ENCODE measurements at places on chromosomes 2 and 18. TPM values are rescaled to one million over a fixed set of nuclear protein-coding genes. Genes with fewer than 3 reads are reported as not detected.

GRCh38 chr2:98569197-98569793 is 39.0 kb downstream of the COA5 start:
- DNase-seq: no peak

DNA sequence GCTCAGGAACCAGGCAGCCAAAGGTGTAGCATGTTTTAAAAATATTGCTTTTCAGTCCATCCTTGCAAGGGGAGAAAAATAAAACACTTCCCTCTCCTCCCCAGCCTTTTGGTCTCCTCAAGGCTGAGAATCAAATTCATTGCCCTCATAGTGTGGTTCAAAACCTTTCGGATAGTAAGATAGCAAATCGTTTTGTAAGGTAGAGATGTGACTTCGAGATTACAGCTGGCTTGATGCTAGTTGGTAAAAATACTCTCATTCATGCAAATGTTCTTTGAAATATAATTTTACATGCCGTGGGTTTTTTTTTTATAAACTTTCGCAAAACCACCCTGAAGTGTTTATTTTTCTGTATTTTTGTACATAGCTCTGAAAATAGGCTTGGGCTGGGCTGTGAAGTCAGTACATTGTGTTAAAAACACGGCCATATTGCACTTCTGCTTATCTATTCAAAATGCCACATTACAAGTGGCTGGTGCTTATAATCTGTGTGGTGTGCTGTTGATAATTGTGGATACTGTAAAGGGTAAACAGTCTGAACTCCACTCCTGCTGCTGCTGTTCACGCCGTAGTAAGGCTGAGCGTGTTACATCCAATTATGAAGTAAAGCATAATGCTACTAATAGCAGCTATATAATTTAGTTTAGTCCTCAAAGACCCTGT is 172.0 kb upstream of the SIX3 start:
- DNase-seq: no peak

- DNase-seq: peak; percentile 79
These were observed 37.0 kb upstream of the GRHL1 start for GRCh38 chr2:9914384-9915065.

DNA sequence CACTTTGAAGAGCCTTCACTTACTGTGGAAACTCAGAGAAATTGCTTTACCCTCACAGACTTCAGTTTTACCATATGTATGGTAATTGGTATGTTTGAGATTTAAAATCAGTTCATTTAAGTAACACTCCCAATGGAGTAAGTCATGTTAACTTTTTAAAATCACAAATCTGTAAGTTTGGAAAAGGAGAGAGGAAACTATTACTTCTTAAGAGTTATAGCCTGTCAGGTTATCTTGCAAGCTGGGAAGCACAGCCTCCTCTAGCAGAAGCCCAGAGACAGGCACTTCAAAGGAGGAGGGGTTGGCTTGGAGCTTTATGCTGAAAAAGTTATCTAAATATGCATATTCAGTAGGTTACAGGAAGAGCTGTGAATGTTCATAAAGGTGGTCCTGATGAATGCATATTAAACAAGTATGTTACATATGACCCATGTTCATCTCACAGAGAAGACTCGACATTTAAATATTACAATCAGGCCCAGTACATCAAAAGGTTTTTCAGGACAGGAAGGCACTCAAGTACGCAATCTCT is 102.5 kb downstream of the XRCC5 start:
- no peak for DNase-seq

DNA sequence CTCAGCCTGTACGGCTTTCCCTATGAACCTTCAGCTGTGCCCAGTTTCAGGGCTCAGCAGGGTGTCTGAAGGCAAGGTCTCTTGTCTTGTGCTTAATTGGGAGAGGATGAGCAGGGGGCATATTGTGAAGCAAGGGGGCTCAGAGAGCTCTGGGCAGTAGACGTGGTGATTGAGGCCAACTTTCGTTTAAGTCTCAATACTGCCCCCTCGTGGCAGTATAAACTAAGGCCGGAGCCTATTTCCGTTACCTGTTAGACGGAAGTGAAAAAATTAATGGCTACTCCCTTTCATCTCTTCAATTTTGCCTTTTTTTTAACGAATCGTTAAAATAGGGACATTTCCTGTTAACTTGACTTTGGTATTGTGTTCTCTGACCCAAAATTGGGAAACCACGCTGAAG is 193.4 kb downstream of the TDRD15 start:
- no peak for DNase-seq

DNA sequence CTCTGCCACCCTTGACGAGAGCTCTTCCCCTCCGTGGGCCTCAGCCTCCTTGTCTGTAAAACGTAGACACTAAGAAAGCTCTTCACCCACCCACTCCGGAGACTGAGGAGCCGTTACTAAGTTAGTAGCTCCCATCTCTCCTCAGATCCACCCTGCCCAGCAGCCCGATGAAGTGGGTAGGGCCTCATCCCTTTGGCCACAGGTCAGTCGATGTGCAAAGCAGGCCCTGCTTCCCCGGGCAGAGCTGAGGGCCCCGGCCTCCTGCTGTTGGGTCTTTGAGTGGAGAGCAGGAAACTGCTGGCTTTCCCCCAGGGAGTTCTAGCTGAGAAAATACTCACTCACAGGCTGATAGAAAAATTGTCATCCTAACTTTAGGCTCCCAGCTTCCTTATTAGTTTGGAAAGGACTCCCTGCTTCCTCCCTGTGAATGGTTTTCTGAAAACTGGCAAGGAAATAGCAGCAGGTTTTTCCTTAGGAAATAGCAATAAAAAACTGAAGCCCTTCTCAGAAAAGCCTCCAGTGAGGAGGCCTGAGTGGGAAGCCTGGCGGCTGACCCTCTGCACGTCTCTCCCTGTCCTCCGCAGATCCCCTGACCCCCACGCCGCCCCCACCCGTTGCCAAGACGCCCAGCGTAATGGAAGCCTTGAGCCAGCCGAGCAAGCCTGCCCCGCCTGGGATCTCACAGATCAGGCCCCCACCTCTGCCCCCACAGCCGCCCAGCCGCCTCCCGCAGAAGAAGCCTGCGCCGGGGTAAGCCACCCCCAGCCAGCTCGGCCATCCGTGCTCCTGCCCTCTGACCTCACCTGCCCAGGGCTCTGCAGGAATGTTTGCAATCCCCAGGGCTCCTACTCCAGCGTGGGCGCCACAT is 30.2 kb downstream of the ITGB1BP1 start:
- DNase-seq: no peak

Gene TXNDC2
- not detected for total RNA-seq

Gene CTAGE1
- total RNA-seq: not detected

Gene PFN4
- 1.9 TPM for total RNA-seq
